ENCODE measurements at places on chromosomes 16 and 17.

DNA sequence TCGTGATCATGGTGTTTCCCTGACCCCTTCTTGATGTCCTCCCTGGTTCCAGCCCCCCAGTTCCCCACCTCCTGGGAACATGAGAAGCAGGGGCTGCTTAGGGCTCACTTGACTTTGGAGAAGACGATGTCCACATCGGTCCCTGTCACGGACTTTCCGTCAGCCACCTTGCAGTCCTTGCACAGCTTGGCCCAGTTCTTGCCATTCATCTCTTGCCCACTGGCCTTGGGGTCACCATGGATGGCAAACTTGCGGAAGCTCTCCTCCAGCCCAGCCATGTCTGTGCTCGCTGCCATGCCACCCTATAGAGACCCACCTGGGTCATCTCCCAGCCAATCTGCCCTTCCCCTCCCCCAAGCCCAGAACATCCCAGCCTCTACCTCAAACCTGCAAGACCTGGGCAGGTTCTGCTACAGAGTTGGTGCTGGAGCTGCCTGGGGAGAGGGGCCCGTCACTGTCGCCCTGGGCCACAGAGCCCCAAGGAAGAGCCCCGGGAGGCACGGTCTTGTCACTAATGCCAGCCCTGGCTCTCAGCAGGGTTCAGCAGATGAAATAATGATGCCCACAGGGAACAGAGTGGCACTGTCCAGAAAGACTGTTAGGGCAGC, 2.4 kb downstream of the TPPP3 start:
- no peak for DNase-seq

DNA sequence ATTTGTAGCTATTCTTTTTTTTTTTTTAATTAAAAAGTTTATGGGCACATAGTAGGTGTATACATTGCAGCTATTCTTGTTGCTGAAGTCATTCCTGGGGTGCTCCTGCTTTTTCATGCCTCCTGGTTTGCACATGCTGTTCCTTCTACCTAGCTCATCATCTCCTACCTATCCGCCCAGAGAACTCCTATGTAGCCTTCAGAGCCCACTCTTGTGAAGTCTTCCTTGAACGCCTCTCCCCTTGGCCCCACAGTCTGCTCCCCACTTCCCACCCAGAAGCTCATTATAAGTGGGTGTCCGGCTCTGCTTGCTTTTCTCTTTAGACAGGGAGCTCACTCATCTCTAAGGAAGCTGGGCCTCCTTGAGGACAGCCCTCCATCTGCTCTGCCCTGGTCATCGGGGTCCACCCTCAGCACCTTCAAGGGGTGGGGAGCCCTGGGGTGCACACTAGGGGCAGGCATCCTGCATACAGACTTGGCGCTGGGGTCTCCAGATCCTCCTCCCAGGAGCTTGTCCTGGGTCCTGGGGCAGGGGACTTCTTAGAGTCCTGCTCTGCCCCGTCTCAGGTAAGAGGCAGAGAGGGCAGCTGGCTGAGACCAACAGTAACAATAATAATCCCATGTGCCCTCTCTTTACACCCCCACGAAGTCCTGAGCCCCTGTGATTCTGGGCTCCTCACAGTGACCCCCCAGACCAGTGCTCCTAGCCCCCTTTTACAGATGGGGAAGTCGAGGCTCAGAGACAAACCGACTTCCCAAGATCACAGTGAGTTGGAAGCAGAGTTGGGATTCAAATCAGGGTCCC, 3.5 kb upstream of the B9D1 start:
- DNase-seq: no peak

- DNase-seq: no peak
These were observed 12.6 kb upstream of the ASGR1 start for GRCh38 chr17:7191571-7192270.

GRCh38 chr17:74177018-74177450, 26.4 kb upstream of the RPL38 start:
- no peak for DNase-seq

DNA sequence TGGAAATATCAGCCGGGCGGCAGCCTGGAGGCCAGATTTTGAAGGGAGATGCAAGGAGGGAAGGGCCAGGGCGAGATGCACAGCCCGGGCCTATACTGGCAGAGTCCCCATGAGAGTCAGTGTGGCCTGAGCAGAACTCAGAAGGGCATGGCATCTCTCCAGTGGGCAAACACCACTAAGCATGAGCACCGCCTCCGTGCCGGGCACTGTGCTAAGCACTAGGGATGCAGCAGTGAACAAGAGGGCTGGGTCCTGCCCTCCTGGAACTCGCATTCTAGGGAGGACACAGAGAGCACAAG, 33.5 kb downstream of the TK2 start:
- no peak for DNase-seq

- DNase-seq: no peak
These were observed 71.6 kb downstream of the PGS1 start for GRCh38 chr17:78449983-78450595.

- DNase-seq: no peak
These were observed 5.0 kb downstream of the SLX4 start for GRCh38 chr16:3606441-3606840.

- DNase-seq: no peak
These were observed 29.6 kb upstream of the CDRT4 start for GRCh38 chr17:15496735-15497670.

DNA sequence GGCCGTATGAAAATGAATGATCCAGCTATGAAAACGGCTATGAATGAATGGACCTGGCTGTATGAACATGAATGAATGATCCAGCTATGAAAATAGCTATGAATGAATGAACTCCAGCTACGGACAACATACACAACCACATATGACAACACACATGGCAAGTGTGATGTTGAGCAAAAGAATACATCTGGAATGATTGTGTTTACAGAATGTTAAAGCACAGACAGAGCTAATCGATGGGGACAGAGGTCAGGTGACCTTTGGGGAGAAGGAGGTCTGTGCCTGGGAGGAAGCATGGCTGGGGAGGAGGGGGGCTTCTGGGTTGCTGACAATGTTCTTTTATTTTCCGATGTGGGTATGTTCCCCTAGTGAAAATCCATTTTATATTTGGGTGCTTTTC, 174.0 kb upstream of the WSCD1 start:
- no peak for DNase-seq

- DNase-seq: no peak
These were observed 45.2 kb upstream of the GSG1L start for GRCh38 chr16:28108590-28109247.

GRCh38 chr16:11672206-11673090, 4.2 kb downstream of the SNN start:
- DNase-seq: no peak

- DNase-seq: no peak
These were observed 10.2 kb downstream of the ATP2C2 start for GRCh38 chr16:84378567-84378966.

DNA sequence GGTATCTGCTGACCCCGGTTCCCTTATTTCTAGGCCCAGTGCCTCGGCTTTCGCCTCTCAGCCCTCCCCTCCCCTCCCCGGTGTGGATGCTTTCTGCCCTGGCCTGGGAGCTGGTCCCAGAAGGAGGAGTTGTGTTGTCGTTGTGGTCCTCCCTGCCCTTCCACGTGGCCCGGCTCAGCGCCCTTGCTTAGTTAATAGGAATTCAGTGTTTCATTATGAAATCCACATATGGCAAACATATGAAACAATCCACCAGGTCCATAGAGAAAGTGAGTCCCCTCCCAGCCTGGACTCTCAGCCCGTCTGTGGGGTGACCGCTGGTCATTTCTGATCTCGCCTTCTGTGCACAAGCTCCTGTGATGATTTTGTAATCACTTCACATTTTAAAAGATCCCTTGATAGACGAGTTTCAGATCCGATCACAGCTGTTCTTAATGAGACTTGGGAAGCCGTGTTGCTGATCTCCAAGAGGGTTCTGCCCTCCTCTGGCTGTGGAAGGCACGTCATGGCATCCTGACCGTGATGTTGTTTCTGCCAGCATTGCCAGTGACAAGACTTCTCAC, 112.1 kb downstream of the BANP start:
- peak; percentile 92 for DNase-seq

GRCh38 chr17:44914148-44914547, 1.2 kb downstream of the GFAP start:
- DNase-seq: no peak

DNA sequence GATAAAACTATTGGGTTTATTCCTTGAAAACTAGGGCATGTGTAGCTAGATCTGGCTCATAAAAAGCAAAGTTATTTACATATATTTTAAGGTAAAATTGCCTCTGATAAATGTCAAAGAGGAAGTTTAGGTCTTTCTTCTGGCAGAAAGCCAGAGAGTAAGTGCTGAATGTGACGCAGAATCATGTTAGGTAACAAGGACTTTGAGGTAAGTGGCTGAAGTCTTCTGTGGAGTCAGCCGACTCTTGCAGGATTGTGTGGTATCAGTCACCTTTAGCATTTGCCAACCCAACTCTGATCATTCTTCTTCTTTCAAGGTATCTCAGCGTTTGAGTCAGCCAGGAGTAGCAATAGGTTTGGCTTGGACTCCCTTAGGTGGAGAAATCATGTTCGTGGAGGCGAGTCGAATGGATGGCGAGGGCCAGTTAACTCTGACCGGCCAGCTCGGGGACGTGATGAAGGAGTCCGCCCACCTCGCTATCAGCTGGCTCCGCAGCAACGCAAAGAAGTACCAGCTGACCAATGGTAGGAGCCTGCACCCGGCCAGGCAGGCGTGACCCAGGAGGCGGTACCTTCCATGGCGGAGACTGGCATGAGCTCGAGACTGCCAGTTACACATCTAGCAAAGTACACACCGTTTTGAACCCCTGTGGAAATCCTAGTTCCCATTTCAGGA, 37.9 kb downstream of the SIAH1 start:
- no peak for DNase-seq

DNA sequence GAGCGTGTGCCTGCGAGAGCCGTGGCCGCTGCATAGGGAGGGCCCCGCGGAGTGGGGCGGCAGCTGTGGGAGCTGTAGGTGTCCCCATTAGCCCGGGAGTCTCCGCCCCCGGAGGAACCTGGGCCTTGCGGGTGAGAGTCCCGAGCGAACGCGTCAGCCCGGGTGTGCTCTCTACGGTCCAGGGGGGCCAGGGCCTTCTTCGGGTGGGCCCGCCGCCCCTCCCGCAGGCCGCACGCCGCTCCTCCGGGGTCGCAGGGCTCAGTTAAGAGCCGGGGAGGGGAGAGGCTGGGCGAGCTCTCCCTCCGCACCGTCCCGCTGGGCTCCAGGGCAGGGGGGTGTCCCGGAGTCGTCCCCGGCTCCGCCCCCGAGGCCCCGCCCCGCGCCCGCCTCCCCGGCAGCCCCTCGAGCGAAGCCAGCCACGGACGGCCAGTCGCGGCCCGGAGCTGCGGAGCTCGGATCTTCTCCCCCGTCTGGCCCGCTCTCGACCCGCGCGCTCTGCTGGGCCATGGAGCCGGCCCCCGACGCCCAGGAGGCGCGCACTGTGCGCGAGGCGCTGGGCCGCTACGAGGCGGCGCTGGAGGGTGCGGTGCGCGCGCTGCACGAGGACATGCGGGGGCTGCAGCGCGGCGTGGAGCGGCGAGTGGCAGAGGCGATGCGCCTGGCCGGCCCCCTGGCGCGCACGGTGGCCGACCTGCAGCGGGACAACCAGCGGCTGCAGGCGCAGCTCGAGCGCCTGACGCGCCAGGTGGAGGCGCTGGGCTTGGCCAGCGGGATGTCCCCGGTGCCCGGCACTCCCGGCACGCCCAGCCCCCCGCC, at the start of gene SMTNL2:
Gene SMTNL2, plus strand, starts transcription at position 429 of the 816 bp plus-strand sequence. Its CDS starts 77 bp downstream, at position 506.
- no peak for DNase-seq

Measured in BJ (cell line).